Left lung (tissue), 14 donors: ENCODE measurements at places on chromosomes 7 and 10.

- no peak for DNase-seq
These were observed 19.6 kb upstream of the EFCAB10 start for GRCh38 chr7:105600720-105601550.

DNA sequence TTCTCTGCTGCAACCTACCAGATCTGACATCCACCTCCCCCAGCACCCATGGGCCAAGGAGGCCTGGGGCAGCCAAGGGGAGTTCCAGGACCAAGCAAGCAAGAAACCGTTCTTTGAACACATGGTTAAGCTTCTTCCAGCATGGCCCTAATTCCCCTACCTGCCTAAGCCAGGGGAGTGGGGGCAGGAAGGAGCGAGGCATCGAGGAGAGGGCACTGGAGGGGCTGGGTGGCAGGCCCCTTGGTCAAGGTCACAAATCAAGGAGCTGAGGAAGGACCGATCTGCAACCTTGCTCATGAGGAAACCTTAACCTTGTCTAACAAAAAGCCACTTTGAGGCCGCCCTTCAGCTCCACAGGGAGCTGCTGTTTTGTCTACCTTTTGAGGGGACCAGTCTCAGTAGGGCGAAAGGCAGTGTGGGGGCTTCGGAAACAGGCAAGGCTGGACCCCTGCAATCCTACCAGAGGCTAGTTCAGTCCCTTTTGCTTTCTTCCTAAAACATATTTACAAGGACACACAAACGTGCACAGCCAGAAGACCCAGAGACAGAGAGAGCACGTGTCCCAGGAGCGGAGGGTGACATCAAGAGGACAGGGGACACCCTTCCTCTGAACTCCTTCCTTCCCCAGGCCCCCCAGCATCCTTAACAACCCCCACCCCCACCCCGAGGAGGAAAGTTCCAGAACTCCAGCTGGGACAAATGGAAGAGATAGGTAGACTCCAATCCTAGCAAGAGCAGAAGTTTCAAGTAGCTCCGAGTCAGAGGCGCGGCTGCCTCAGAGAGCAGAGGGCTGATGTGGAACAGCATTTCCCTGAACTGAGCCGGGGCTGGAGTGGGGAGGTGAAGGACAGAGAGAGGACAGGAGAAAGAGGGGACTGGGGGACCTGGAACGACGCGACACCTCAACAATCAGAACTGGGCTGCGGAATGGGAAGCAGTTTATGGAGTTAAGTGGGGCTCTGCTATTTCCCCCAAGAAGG, 28.2 kb downstream of the SPOCK2 start:
- no peak for DNase-seq

- DNase-seq, result no peak
These were observed 10.8 kb upstream of the GATA3 start for GRCh38 chr10:8043569-8044306.

DNA sequence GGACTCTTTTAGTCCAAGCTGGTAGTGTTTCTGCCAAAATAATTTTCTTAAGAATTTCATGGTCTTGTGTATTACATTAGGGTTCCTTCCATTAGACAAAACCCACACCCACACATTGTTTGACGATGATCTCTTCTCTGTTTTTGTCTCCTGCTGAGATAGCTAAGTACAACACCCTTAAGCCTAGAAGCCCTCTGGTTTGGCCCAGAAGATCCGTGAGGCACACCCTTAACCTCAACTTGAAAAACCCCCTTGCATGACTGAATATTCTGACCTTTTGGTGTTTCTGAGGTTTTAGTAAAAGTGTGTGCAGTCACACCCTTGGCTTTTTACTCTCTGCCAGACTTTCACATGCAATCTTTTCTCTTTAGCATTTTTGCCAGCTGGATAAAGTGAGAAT, 29.3 kb upstream of the ERCC6 start:
- no peak for DNase-seq

DNA sequence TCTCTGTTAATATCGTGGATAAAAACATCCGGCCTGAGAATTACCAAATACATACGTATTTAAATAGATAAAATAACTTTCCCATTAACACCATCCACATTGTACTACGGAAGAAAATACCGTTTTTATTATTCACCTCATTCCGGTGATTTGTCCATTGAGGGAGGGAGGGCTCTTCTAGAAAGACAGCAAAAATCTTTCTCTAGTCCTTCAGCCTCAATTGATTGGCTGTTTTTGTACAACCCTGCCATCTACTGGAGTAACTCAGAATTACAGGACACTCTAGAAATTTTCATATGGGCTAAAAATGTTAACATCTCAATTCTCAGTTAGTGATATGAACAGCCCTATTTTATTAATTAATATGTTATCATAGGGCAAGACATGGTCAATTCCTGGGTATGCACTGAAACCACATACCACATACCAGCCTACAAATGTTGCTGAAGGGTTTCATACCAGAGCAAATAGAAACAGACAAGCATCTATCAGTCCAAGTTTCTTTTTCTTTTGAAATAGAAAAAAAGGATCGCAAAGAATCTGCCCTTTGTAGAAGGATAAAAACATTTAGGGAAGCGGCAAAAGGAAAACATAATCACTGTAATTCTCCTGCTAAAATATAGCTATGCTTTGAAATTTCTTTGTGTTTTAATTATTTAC, 55.8 kb upstream of the CDCA7L start:
- DNase-seq, result no peak

DNA sequence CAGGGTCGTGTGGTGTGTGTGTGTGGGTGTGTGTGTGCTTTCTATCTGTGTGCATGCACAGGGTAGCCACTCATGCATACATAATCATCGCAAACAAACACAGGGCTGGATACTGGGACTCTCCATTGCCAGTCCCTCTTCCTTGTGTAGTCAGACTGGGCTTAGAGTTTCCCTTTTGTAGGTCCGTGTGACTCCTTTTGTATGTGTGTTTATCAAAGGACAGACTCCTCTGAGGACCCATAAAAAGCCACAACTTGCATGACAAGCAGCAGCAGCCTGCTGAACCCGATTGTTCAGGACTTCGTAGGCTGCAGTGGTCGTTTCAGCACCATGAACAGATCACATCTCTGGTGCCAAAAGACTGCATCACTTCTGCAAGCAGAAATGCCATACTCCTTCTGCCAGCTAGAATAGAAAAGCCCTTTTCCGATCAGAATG, 895 bp downstream of the VSTM2A start:
- no peak for DNase-seq

GRCh38 chr10:113142601-113143362, 192.7 kb downstream of the TCF7L2 start:
- no peak for DNase-seq

- DNase-seq, result no peak
These were observed 115.8 kb upstream of the PRR15 start for GRCh38 chr7:29447828-29448227.

- DNase-seq, result peak; percentile 57
These were observed 100.3 kb upstream of the SVIL start for GRCh38 chr10:29734962-29735627.

- DNase-seq, result no peak
These were observed 2.7 kb upstream of the C7orf25 start for GRCh38 chr7:42914421-42915045.

GRCh38 chr7:21819048-21819447, 126.7 kb downstream of the CDCA7L start:
- DNase-seq, result no peak

DNA sequence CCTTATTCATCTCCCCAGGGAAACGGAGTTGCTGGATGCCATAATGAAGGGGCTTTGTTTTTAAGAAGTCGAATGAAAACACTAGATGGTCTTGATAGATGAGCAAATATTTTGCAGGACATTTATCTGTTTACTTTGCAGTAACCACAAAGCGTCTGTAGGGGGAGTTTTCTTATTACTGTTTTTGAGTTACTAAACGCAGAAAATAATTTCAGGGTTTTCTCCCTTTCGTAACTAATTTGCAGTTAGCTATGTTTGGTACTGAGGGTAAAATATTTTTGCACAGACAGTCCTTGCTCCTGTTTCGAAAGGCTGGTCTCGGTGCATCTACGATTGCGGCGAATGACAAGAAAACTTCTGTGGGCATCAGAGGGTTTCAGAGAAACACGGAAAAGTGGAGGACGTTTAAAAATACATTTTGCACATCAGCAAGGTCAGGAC, 505.6 kb upstream of the MKI67 start:
- DNase-seq, result peak; percentile 20

GRCh38 chr10:79422178-79422892, 23.1 kb downstream of the ZCCHC24 start:
- peak; percentile 9 for DNase-seq

GRCh38 chr7:127252377-127252713, 396 bp downstream of the GRM8 start:
- no peak for DNase-seq

- no peak for DNase-seq
These were observed 61.9 kb downstream of the SH3PXD2A start for GRCh38 chr10:103793429-103793828.

DNA sequence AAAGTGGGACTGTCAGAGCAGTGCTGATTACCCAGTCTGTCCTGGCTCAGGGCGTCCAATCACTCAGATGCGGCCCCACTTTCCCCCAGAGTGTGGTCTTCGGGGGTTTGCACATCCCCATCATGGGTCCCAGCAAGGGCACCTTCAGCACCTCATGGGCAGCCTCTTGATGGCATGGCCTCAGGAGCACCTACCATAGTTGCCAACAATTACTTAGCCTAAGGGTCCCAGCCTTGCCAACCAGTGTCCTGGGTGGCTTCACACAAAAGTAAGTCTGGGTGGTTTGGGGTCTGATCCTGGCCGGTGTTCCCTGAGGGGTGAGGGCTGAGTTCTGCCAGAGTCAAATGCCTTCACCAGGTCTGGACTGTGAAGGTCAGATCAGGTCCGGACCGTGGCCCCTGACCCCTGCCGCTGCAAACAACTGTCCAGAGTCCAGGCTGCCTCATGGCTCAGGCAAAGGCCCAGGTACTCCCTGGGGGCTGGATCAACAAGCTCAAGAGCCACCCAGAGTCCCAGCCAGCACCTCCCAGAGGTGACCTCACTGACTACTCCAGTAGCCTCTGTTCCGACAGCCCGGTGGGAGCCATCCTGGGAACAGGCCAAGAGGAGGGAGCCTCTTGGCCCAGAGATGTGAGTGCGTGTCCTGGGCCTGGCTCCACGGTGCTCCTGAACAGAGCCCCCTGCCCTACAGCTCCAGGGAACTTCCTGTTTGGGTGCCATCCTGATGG, 6.2 kb upstream of the MARVELD1 start:
- no peak for DNase-seq

DNA sequence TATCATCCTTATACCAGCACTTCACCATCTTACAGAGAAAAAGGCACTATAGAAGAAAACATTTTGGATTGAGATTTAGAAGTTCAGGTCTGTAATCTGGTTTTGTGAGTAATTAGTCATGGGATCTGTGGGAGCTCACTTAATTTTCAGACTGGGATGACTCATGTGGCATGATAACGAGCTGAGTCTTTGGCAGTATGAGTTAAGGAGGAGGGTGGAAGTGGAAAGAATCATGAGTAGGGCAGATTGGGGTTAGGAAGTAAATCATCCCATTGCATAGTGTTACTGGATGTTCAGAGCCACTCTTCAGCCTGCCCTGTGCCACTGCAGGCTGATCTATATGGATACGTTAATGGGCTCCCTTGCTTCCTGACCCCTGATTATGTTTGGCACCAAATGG, 64.9 kb downstream of the ZNF92 start:
- no peak for DNase-seq

- DNase-seq, result no peak
These were observed 468.1 kb upstream of the IGFBP3 start for GRCh38 chr7:46389146-46389545.

DNA sequence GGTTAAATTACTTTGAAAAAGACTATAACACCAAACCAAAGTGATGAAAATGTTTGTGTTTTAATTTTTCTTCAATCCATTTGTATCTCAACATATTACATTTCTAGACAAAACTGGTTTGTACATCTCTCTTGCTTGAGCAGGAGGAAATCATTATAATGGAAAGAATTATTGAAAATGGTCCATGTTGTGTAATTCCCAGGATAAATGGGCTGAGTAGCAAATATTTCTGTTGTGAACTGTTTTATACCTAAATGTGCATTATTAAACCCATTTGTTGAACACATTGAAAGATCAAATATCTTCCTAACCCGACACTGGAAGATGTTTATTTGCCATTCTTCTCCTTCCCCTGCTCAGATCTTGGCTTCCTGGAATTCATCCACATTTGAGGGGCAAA, 14.1 kb upstream of the CDK6 start:
- no peak for DNase-seq

DNA sequence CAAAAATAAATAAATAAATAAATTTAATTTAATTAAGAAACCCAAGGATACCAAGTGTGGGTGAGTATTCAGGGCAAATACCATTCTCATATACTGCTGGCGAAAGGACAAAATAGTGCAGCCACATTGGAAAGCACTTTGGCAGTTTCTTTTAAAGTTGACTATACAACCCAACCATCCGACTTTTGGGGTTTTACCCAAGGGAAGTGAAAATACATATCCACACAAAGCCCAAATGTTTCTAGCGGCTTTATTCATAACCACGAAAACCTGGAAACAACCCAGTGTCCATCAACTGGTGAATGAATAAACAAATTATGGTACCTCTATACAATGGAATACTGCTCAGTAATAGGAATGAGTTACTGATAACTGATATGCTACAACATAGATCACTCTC, 36.2 kb upstream of the OGDHL start:
- DNase-seq, result no peak

- DNase-seq, result no peak
These were observed 48.5 kb upstream of the SLC29A3 start for GRCh38 chr10:71270301-71271220.

- DNase-seq, result no peak
These were observed 220.9 kb downstream of the C7orf25 start for GRCh38 chr7:42690794-42691639.

DNA sequence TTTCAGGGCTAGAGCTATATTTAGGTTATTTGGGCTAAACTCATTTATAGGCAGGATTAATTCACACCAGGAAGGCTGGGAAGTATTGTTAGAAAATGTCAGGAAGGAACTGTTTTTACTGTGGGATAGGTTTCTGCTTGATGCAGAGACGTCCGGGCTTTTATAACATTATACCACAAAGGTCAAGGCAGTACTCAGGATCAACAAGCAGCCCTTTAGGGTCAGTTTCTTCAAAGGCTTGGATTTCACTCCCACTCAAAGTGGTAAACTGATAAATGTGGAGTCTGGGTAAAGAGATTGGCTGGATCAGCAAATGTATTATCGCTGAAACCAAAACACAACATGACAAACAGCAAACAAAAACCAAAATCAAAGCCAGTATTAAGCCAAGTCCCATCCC, 127.2 kb downstream of the ARL5B start:
- no peak for DNase-seq

GRCh38 chr10:10397906-10398305, 619.8 kb upstream of the CELF2 start:
- DNase-seq, result no peak

GRCh38 chr7:22411977-22412693, 55.2 kb upstream of the RAPGEF5 start:
- no peak for DNase-seq

- no peak for DNase-seq
These were observed 127.5 kb upstream of the ANKRD1 start for GRCh38 chr10:91048380-91048779.

- DNase-seq, result no peak
These were observed 3.6 kb upstream of the IFIT1 start for GRCh38 chr10:89388806-89389205.

GRCh38 chr10:48444861-48445841, 138.7 kb downstream of the MAPK8 start:
- no peak for DNase-seq

- no peak for DNase-seq
These were observed 8.3 kb upstream of the WASL start for GRCh38 chr7:123757095-123757494.
